ENCODE measurements at places on chromosomes 3 and 15. TPM values are rescaled to one million over a fixed set of nuclear protein-coding genes. Genes with fewer than 3 reads are reported as not detected.
A peak's percentile ranks its signal among the peaks of the same experiment; 100 is the strongest.

SPINK8 gene
- not detected for total RNA-seq

GOLGA8T gene
- not detected for total RNA-seq

RBSN gene
- 19.4 TPM for total RNA-seq

CFAP44 gene
- total RNA-seq, result 5.1 TPM

GOLGA6L24 gene
- total RNA-seq, result not detected

HRG gene
- not detected for total RNA-seq

FANCI gene
- 196 TPM for total RNA-seq

PAK6 gene
- 0.65 TPM for total RNA-seq

RASGRF1 gene
- not detected for total RNA-seq

SCN11A gene
- total RNA-seq, result not detected

C3orf70 gene
- total RNA-seq, result 0.03 TPM

MEIS2 gene
- not detected for total RNA-seq

DNA sequence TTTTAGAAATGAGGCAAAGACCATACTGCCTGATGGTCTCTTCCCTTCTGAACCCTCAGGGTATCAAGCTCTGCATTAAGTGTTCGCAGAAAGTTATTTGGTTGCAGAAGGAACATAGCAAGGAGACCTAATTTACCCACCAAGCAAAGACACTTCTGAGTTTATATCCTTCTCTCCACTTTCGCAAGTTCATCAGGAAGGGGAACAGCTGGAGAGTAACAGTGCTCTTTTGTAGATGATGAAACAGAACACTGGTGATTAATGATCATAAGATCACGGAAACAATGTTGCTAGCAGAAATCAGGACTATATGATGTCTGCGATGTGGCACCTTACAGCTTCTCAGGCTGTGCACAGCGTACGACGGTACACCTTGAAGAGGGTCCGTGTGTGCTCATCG lies 62.1 kb downstream of the NCEH1 start:
- peaks cover 3% of the 10 kb centered on the region for H3K36me3 ChIP-seq
- H3K27ac ChIP-seq, result no peak overlapping the region
- no peak for DNase-seq
- H3K4me1 ChIP-seq, result no peaks in the 10 kb centered on the region
- no peaks in the 10 kb centered on the region for H3K27me3 ChIP-seq

DNA sequence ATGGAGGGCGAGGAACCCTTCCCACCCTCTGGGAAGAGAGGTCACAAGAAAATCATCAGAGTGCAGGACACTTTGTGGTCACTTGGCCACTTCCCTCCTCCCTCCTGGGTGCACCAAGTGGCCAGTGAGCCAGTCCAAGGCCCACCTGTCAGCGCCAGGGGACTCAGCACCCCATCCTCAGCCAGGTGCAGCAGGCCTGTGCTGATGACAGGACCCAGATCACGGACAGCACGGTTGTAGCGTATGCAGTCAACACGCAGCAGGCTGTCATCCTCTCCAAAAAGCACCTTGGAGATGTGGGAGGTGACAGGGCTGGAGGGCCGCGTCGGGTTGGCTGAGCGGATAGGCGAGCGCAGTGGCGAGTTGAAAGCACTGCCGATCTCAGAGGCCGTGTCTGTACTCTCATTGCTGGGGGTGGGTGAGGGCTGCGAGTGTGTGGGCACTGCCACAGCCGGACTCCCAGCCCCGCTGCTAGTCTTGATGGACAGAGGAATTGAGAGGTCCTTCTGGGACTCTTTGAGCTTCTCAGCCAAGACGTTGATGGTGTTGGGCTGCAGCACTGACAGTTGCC lies 41.5 kb downstream of the SEMA3G start:
- no peak overlapping the region for H3K27ac ChIP-seq
- DNase-seq, result no peak
- peaks cover 11% of the 10 kb centered on the region for H3K4me1 ChIP-seq

GRCh38 chr3:45564172-45564571 lies 30.4 kb upstream of the LIMD1 start:
- H3K36me3 ChIP-seq, result no peaks in the 10 kb centered on the region
- peaks cover 26% of the 10 kb centered on the region for H3K4me1 ChIP-seq
- no peak for DNase-seq
- no peak overlapping the region for H3K27ac ChIP-seq
- no peaks in the 10 kb centered on the region for H3K27me3 ChIP-seq

- H3K27me3 ChIP-seq, result no peaks in the 10 kb centered on the region
- peaks cover 9% of the 10 kb centered on the region for H3K4me1 ChIP-seq
- no peak overlapping the region for H3K27ac ChIP-seq
- peaks cover 7% of the 10 kb centered on the region for H3K36me3 ChIP-seq
- DNase-seq, result no peak
- no peak overlapping the region for H3K4me3 ChIP-seq
Observed at GRCh38 chr15:82768414-82769054, 37.3 kb downstream of the FSD2 start.

DNA sequence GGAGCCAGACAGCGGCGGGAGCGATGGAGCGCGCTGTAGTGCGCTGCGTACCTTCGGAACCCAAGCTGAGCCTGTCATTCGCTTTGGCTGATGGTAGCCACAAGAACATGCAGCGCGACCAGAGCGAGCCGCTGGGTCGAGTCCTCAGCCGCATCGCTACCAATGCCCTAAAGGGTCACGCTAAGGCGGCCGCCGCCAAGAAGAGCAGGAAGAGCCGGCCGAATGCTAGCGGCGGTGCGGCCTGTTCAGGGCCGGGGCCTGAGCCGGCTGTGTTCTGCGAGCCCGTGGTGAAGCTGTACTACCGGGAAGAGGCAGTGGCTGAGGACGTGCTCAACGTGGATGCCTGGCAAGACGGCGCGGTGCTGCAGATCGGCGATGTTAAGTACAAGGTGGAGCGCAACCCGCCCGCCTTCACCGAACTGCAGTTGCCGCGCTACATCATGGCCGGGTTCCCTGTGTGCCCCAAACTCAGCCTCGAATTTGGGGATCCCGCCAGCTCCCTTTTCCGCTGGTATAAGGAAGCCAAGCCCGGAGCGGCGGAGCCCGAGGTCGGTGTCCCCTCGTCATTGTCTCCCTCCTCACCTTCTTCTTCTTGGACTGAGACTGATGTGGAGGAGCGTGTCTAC lies 498 bp downstream of the PDE12 start:
- H3K36me3 ChIP-seq, result peaks cover 38% of the 10 kb centered on the region
- no peaks in the 10 kb centered on the region for H3K27me3 ChIP-seq
- peak overlapping the region; percentile 97 for H3K4me3 ChIP-seq
- H3K4me1 ChIP-seq, result peaks cover 42% of the 10 kb centered on the region

DNA sequence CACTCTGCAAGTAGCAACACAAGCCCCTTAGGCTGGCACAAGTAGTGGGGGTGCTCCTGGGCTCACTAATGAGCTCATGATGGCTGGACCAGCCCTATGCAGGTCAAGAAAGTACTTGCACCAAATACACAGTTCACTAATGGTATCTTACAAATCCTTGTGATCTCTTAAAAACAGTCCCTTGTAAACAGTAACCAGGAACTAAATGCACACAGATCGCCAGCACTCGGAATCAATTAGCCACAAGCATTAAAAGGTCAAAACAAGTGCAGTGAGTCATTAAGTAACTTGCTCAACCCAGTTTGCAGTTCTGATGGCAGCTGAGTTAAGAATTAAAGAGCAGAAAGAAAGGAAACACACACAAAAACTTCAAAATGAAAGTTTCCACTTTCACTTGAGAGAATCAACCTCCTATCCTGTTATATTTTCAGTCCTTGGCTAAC lies 43.2 kb downstream of the ARHGEF3 start:
- peak overlapping the region; percentile 65 for H3K27ac ChIP-seq
- H3K36me3 ChIP-seq, result peaks cover 71% of the 10 kb centered on the region
- peak overlapping the region; percentile 13 for H3K4me3 ChIP-seq
- peaks cover 65% of the 10 kb centered on the region for H3K4me1 ChIP-seq
- peak; percentile 45 for DNase-seq
- peaks cover 2% of the 10 kb centered on the region for H3K27me3 ChIP-seq

GRCh38 chr3:150414258-150414657 lies 6.2 kb downstream of the TSC22D2 start:
- peaks cover 34% of the 10 kb centered on the region for H3K36me3 ChIP-seq
- peak overlapping the region; percentile 37 for H3K4me3 ChIP-seq

DNA sequence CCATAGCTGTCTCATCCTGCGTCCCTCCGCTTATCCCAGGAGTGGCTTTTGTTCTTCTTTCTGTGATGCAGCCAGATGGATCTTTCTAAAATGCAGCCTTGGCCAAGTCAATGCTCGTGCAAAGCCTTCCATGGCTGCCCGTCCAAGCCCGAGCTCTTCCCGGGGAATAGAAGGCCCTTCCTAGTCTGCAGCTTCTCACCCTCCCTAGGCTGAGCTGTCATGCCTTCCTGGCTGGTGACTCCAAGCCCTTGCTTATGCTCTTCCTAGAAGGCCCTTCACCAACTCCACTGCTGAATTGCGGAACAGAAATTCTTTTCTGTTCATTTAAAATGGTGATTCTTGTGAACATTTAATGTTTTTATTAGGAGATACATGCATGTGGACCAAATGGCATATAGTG lies 95.9 kb downstream of the SMAD6 start:
- no peaks in the 10 kb centered on the region for H3K36me3 ChIP-seq
- H3K27ac ChIP-seq, result no peak overlapping the region
- H3K4me3 ChIP-seq, result no peak overlapping the region
- no peaks in the 10 kb centered on the region for H3K4me1 ChIP-seq

GRCh38 chr3:190505381-190506003 lies 8.4 kb upstream of the IL1RAP start:
- no peak overlapping the region for H3K4me3 ChIP-seq
- peaks cover 3% of the 10 kb centered on the region for H3K4me1 ChIP-seq
- DNase-seq, result no peak
- H3K36me3 ChIP-seq, result no peaks in the 10 kb centered on the region
- no peak overlapping the region for H3K27ac ChIP-seq
- peaks cover 23% of the 10 kb centered on the region for H3K27me3 ChIP-seq

DNA sequence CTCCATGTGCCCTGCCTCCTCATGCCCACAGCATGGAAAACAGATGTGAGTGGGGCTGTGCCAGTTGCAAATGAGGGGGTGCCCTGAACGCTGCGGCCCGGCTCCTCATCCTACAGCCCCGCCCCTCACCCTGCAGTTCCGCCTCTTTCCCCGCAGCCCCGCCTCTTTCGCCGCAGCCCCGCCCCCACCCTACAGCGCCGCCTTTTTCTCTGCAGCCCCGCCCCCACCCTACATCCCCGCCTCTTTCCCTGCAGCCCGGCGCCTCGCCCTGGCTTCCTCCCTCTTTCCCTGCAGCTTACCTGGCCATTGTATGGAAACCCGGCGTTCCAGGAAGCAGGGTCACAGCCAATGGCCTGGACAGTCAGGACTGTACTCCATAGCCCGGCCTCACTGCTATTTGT lies 284.9 kb downstream of the TLE3 start:
- H3K4me3 ChIP-seq, result no peak overlapping the region
- peaks cover 7% of the 10 kb centered on the region for H3K27me3 ChIP-seq
- no peak overlapping the region for H3K27ac ChIP-seq
- no peaks in the 10 kb centered on the region for H3K36me3 ChIP-seq
- no peak for DNase-seq

DNA sequence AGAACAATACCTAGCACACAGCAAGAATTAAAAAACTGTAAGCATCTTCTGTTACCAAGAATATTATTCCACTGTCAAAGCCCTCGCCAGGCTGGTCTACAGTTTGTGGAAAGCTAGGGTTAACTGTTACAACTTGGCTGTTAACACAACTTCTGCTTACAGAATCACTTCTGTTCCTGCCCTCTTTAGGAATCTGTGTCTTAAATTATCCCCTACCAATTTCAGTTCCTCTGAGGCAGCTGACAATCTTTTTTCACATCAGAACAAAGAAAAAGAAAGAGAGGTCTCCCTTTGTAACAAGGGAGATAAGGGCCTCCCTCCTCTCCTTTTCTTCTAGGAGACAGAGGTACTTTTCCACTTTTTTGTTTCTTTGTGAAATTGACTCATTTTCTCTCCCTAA lies 188.9 kb downstream of the FMN1 start:
- H3K4me3 ChIP-seq, result no peak overlapping the region
- H3K27me3 ChIP-seq, result peaks cover 15% of the 10 kb centered on the region
- no peaks in the 10 kb centered on the region for H3K36me3 ChIP-seq
- no peak overlapping the region for H3K27ac ChIP-seq

- no peak for DNase-seq
- no peaks in the 10 kb centered on the region for H3K27me3 ChIP-seq
- H3K4me3 ChIP-seq, result no peak overlapping the region
- no peaks in the 10 kb centered on the region for H3K36me3 ChIP-seq
Observed at GRCh38 chr3:159128628-159129027, 326.8 kb downstream of the MFSD1 start.

DNA sequence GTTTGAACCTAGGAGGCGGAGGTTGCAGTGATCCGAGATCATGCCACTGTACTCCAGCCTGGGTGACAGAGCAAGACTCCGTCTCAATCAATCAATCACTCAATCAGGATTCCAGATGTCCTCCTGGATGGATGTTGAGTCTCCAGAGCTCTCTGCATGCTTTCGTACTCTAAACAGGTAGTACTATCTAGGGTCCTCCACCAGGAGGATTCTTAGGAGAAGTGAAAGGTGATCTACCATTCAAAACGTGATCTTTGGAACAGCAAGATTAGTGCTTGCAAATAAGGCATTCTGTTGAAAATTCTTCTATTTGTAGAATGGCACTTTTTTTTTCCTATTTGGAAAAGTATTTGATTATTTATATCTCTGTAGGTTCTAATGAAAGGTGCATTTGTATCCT lies 34.3 kb downstream of the CNOT10 start:
- H3K27me3 ChIP-seq, result no peaks in the 10 kb centered on the region
- H3K4me3 ChIP-seq, result no peak overlapping the region
- no peaks in the 10 kb centered on the region for H3K4me1 ChIP-seq
- no peak for DNase-seq

GRCh38 chr3:188137051-188137450 lies 16.9 kb upstream of the LPP start:
- H3K36me3 ChIP-seq, result no peaks in the 10 kb centered on the region
- no peak for DNase-seq
- no peak overlapping the region for H3K4me3 ChIP-seq
- H3K27me3 ChIP-seq, result peaks cover 5% of the 10 kb centered on the region
- H3K27ac ChIP-seq, result no peak overlapping the region
- H3K4me1 ChIP-seq, result peaks cover 6% of the 10 kb centered on the region

GRCh38 chr3:194573680-194574437 lies 59.4 kb downstream of the TMEM44 start:
- peaks cover 28% of the 10 kb centered on the region for H3K27me3 ChIP-seq
- no peak overlapping the region for H3K27ac ChIP-seq
- H3K4me1 ChIP-seq, result peaks cover 18% of the 10 kb centered on the region
- DNase-seq, result peak; percentile 43
- no peak overlapping the region for H3K4me3 ChIP-seq

DNA sequence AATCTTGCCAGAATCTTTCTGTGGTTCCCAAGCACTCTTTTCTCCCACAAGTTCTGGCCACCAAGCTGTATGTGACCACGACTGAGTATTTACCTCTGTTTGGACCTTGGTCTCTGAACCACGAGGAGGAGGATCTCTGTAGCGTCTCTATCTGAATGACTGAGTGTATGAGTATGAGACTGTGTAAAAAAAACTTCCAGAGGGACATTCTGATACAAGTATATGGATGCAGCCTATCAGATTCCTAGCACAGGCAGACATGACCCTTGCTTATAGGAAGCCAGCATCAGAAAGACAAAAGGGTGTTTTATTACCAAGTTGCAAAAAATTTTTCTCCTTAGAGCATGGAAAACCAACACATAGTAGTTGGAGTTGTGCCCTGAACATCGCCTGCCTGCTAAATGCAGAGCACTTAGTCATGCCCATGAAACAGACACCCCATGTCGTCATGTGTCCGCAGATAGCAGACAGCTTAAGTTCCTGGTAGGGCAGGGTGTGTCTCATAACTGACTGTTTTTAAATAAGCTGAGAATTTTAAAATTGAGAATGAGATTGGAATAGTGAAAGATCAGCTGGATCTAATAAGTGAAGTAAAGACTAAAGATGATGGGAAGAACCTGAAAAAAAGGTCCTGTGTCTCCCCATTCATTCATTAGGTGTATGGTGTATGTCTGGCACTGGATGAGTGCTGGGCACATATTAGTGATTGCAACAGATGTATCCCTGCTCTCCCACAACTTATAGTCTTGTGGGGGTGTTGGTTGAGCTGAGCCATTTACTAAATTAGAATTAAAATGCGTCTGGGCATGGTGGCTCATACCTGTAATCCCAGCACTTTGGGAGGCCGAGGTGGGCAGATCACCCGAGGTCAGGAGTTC lies 30.9 kb downstream of the DAG1 start:
- no peaks in the 10 kb centered on the region for H3K27me3 ChIP-seq
- H3K4me3 ChIP-seq, result no peak overlapping the region
- H3K4me1 ChIP-seq, result peaks cover 10% of the 10 kb centered on the region

Measured in activated CD4-positive, alpha-beta memory T cell treated with anti-CD3 and anti-CD28 coated beads, Interleukin-2, amount 10 ng/mL, durations not matched to agents 7 days and 5 days (primary cell).